Fibroblast of villous mesenchyme (primary cell): ENCODE measurements at places on chromosomes 5 and 9. TPM values are rescaled to one million over a fixed set of nuclear protein-coding genes. Genes with fewer than 3 reads are reported as not detected.

The ORM2 gene
- not detected in 2 replicates for total RNA-seq

The GFI1B gene
- under 0.01 and 0.32 TPM in 2 replicates for total RNA-seq

The ZBTB26 gene
- 3.5 and 4.3 TPM in 2 replicates for total RNA-seq

The LCN1 gene
- total RNA-seq: not detected in 2 replicates

The TAF1L gene
- total RNA-seq: under 0.01 TPM in 1 of 2 replicates, not detected in the other

The ZFP2 gene
- total RNA-seq: under 0.01 and 0.86 TPM in 2 replicates

The CCL19 gene
- not detected in 2 replicates for total RNA-seq

The ENTREP1 gene
- total RNA-seq: under 0.01 TPM in 1 of 2 replicates, not detected in the other

The CYLC2 gene
- not detected in 2 replicates for total RNA-seq

The KLHL3 gene
- total RNA-seq: 1.9 and 3.0 TPM in 2 replicates

The COL15A1 gene
- 1.7 and 19.0 TPM in 2 replicates for total RNA-seq

The CYSRT1 gene
- total RNA-seq: under 0.01 and 0.64 TPM in 2 replicates

The SLC46A2 gene
- total RNA-seq: not detected in 2 replicates

The INSL6 gene
- 0.43 and 0.64 TPM in 2 replicates for total RNA-seq

The PRUNE2 gene
- total RNA-seq: 5.5 and 14.2 TPM in 2 replicates

The SPINK13 gene
- total RNA-seq: not detected in 2 replicates

The ARID3C gene
- total RNA-seq: 0.32 TPM in 1 of 2 replicates, not detected in the other

The TMEFF1 gene
- 0.43 and 0.97 TPM in 2 replicates for total RNA-seq
